ENCODE measurements at places on chromosomes 12 and 14.

- no peak for DNase-seq
Measured at GRCh38 chr12:110750784-110751461, 8.2 kb upstream of the PPP1CC start.

- peak; percentile 49 for DNase-seq
Measured at GRCh38 chr12:50924439-50925341, 27.7 kb upstream of the HIGD1C start.

GRCh38 chr12:68890701-68891113 is 42.3 kb downstream of the CPM start:
- DNase-seq, result no peak

DNA sequence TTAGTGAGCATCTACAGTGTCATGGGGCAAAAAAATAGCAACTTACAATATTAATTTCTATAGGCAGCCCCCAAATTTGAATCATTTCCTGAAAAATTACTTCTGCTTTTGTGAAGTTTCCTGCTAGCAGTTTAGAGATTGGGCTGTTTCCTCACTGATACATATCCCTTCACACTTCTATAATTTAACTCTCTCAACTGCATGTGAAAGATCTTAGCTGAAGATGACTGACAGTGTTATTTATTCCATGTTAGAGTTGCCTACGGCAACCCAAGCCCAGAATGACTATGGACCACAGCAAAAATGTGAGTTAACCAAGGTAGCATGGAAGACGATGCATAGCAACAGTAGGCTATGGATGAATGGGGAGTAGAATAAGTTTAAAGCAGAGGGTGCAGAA is at the start of gene KLRG1:
TSS of gene KLRG1 (plus strand) at position 134 of the 400 bp plus-strand sequence. CDS start at position 224, 90 bp downstream.
- DNase-seq, result no peak

DNA sequence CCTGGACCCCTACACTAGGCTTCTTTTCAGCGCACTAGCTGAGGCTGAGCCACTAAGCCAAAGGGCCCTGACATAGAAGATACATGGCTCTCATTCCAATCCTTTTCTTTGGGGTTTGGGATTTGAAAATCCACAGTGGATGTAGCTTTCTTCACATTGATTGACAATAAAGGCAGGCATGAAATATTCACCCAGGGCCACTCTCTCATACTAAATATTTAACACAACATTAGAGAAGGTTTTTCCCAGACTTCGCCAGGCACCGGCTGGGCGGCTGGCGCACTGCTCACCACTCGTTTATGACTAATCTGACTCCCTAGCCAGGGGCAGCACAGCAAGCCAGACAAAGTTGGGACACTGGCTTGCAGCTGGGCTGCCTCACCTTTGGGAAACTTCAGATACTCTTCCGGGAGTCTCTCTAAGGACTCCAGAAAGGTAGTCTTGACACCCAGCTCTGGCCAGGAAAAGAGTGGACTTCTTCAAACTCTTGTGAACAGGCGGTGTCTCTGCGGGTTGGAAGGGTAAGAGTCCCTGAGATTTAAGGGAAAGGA is 699 bp upstream of the HOXC11 start:
- no peak for DNase-seq

DNA sequence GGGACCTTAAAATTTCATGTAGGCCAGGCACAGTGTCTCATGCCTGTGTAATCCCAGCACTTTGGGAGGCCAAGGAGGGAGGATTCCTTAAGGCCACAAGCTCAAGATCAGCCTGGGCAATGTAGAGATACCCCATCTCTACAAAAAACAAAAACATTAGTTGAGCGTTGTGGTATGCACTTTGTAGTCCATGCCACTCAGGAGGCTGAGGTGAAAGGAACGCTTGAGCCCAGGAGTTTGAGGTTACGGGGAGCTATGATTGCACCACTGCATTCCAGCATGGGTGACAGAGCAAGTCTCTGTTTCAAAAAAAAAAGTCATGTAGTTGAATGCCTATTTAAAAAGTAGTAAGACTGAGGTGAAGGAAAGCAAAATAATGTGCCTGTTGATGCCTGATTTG is 83.5 kb downstream of the TTC6 start:
- no peak for DNase-seq

- DNase-seq, result peak; percentile 70
Measured at GRCh38 chr12:108193917-108194316, 64.8 kb downstream of the WSCD2 start.

DNA sequence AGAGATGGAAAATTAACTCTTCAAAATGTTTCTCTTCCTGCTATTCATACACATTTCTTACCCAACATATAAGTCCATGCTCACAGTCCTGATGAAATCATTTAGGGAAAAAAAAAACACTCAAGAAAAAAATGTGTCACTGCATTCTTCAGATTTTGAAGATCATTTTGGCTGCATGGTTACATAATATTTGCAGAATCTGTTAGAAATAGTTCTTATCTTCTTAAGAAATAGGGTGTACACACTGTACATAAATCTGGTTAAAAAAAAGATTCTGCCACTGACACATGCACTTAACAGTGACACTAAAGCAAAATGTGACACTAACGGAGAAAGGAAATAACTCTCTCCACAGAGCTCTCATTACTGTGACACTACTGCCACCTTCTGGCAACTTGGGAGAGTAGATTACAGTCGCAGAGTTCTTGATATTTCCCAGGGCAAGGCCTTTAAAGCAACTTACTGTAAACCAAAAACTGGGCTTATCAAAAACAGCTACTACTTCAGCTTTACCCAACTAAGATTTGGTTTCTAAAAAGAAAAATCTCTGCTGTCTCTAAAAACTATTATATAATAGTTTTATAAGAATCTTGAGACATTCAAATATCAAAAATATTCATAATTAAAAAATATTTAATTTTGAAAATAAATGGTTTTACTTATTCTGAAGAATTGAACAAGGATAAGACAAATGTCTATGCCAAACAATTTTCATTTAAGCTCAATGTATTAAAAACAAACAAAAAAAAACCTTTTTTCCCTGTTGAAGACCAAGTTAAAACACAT is 65.0 kb downstream of the SETD3 start:
- peak; percentile 89 for DNase-seq

- DNase-seq, result no peak
Measured at GRCh38 chr14:105080161-105080560, 14.9 kb upstream of the GPR132 start.

DNA sequence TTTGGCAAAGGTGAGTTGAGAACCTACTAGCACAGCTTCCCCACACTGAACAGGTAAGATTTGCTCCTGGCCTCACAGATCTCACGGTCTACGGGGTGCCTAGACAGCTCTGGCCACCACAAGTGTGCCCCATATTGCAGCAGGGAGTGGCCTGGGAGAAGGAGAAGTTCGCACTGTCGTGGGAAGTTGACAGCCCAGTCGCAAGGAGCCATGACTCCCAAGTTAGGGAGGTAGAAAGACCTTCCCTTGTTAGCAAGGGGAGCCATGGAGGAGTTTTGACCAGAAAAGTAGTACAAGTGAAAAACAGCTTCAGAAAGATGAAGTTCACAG is 316.3 kb downstream of the BCL11B start:
- DNase-seq, result no peak

DNA sequence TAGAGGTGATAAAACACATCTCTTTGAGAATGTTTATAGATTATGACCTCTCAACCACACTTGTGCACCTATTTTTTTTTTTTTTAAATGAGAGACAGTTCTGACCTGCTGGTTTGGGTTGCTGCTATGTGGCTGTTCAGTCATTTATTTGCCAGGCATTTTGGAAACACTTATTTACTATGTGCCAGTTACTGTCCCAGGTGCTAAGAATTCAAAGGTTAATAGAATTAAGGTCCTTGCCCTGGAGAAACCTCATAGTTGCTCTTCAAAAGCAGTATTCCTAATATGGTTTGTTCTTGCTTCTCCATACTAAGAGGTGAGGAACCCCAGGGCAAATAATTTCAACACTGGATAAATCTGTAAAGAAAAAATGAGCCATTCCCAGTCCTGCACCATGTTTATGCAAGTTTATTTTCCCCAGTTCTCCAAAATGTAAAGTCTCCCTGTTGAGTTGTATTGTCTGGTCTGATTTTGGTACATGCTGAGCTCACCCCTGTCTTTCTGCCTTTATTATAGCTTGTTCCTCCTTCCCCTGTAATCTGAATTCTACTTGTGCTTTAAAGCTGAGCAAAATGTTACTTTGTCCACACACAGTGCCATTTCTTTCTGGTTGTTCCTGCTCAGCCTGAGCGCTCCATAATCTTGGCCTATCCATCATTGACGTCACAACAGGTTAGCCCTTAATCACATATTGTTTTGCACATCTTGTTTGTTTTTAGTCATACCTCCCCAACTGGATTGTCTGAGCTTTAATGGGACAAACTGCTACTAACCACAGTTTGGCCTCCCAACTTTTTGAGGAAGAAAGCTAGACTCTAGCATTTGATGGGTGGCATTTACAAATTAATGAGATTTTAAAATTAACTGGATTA is 56.7 kb downstream of the SRGAP1 start:
- no peak for DNase-seq

- no peak for DNase-seq
Measured at GRCh38 chr14:77113644-77114043, 15.6 kb downstream of the CIPC start.

DNA sequence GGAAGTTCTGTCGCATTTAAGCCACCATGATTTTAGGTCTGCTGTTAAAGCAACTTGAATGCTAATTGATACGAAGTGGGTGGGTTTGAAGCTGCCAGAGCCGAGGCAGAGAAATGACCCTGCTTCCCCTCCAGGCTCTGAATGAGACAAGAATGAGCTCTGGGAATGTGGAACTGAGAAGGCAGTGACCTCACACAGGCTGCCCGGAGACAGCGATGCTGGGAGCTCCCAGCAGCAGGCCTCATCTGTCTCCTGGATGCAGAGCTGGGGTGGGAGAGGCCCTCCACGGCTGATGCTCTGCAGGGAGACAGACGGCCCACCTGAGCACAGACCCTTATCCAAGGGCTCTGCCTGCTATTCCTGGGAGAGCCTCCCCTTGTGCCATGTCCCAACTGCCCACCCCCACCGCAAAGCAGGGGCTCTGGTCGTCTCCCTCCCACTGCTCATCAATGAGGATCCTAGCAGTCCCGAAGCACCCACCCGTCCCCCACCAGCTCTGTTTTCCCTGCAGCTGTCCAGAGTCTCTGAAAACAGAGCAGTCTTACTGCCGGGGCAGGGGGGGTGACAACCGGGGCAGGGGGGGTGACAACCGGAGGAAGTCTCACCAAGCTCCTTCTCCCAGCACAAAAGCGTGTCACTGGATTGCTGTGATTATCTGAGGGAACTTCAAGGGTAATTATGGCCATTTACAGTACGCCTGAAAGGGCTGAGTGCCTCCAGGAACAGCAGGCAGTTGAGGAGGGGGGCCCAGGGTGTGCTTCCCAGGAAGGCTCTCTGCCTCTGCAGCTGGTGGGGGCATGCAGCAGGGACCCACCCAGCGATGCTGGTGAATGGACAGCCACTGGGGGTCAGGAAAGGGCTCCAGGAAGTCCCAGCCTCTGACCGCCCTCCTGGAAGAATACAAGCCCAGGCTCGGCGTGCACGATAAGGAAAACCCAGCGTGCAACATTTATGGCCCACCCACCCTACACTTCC is 67.8 kb downstream of the CHGA start:
- no peak for DNase-seq

DNA sequence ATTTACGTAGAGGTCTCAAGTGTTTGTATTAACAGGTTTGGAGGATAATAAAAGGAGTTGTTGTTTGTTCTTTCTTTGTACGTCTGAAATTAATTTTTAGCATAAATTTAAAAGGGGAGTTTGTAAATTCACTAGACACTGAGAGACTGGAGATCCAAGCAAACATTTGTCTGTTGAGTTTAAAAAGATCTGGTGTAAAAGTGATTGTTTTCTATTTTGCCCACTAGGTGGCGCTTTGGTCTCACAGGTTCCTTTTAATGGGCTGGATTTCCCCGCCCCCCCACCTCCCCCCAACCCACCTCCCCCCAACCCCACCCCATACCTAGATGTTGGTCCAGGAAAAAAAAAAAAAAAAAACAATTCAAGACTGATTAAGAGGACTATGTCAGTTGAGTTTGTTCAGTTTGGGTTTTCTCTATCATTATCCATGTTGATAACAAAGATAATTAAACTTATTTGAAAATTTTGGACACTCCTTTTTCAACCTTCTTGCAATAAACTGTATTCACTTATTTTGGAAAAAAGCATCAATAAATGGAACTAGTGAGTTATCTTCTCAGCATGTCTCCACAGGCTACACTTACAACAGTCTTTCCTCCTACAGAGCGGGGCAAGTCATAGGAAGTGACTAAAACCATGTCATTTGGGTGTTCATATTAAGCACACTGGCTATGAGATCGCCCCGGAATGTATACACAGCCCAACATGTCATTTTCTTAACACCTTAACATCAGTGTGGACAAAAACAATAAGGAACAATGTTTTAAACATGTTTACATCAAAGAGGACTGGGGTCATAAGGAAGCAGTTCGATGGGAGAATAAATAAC is 841.1 kb downstream of the NRXN3 start:
- DNase-seq, result peak; percentile 77

GRCh38 chr12:65756956-65757511 is 67.2 kb upstream of the HMGA2 start:
- DNase-seq, result no peak

GRCh38 chr12:87320724-87321123 is 708.5 kb downstream of the C12orf50 start:
- no peak for DNase-seq

DNA sequence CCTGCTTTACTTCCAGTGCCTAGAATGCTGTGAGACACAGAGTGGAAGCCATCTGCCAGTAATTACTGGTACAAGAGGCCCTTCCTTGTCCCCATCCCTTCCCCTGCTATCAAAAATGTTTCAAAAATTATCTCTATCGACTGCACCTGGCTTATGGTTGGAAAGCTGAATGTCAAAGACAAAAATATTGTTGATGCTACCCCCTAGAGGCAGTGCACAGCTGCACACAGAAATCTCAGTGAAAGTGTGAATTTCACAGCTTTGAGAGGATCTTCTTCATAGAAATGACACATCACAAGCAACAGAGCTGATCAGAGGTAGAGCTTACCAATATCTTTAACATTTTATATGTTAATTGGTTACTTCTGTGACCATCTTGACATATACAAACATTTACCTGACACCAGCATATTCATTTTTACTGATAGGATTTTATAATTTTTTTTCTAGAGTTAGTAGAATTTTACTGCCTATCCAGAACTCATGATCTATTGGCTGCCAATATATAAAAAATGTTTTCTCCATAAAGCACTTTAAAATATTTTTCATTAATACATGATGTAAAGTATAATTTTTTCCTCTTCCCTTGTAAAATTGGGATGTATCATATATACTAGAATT is 138.0 kb downstream of the AACS start:
- DNase-seq, result no peak

DNA sequence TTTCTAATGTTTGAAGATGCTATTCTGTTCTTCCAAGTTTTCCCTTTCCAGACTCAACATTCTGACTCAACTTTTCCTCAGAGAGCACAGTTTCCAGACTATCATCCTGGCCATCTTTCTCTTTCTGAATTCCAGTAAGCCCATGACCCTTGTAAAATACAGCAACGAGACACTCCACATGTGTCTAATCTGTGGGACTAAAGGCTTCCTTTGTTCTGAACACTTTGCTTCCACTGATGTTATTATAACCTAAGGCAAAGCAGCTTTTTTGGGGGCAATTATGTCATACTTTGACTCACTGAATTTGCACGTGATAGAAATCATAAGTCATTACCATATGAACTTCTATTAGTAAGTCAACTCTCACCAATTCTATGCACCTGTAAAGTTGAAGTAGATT is 6.3 kb upstream of the ART4 start:
- no peak for DNase-seq

- peak; percentile 38 for DNase-seq
Measured at GRCh38 chr12:50224026-50224692, 57.0 kb upstream of the CERS5 start.
